ENCODE measurements at places on chromosomes 4 and X.

DNA sequence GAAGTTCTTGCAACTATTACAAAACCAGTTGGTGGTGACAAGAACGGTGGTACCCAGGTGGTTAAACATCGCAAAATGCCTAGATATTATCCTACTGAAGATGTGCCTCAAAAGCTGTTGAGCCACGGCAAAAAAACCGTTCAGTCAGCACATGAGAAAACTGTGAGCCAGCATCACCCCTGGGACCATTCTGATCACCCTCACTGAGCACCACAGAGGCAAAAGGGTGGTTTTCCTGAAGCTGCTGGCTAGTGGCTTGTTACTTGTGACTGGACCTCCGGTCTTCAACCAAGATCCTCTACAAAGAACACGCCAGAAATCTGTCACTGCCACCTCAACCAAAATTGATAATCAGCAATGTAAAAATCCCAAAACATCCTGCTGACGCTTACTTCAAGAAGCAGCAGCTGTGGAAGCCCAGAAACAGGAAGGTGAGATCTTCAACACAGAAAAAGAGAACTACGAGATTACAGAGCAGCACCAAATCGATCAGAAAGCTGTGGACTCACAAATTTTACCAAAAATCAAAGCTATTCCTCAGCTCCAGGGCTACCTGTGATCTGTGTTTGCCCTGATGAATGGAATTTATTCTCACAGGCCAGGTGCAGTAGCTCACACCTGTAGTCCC, 21.4 kb upstream of the SLC10A6 start:
- DNase-seq = no peak

- no peak for DNase-seq
These were observed 20.1 kb upstream of the CXCR3 start for GRCh38 chrX:71638409-71638808.

GRCh38 chr4:145709843-145710242, 29.9 kb downstream of the C4orf51 start:
- peak; percentile 55 for DNase-seq

GRCh38 chr4:168101026-168101425, 8.7 kb downstream of the ANXA10 start:
- DNase-seq = no peak

DNA sequence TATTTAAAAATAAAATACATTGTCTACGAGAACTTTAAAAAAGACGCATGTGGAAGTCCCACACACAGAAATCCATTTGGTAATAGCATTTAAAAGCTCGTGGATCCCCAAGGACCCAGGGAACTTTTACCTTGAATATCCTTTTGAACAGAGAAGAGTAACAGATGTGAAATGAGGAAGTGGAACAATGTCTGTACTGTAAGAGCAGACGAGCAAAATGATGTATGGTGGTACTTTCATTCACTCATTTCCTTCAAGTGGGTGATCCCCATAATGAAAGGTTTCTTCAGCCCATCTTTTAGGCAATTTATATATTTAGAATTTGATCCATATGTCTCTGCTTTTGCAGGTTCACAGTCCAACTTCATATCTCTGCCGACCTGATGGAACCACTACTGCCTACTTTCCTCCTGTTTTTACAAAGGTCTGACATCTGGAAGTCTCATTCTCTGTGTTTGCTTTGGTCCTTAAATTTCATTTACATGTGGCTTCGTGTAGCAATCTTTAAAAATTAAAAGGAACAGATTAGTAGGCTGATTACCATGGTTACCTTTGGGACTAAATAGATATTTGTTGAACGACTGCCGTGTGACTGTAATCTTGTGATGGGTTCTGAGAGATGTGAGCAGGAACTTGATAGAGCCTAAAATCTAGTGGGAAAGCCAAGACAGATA, 188.4 kb downstream of the PALLD start:
- DNase-seq = no peak

DNA sequence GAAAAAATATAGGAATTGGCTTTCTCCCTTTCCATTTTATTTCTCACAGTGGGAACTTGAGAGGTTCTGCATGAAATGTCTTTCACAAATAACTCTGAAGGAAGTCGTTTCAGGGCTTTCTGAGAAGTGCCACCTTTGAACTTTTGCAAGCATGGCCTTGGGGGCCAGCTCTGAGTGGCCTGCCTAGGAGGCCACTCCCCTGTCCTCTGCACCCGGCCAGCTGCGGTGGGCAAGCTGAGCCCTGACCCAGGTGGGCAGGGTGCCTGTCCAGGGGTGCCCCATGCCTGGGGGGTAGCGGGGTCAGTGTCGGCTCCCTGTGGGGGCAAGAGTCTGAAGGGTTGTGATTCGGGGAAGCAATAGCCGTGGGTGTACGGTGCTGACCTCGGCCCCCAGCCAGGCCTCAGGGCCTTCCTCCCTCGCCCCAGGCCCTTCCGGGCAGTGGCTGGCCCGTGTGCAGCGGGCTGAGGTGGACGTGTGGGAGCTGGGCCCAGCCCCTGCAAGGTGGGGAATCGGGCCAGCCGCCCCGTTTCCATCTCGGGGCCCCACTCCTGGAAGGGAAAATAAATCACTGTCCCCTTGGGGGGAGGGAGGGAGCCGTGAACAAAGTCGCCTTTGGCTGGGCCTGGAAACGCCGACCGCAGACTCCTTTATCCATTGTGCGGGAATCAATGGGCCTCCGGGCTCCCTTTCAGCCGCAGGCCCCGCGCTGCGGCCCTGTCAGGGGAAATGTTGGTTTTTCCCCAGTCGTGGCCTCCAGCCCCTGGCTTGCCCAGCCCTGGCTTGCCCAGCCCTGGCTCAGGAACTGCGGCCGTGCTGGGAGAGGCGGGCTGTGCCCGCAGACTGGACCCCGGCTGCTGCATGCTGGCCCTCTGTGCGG, 3.1 kb downstream of the FGFRL1 start:
- DNase-seq = no peak

DNA sequence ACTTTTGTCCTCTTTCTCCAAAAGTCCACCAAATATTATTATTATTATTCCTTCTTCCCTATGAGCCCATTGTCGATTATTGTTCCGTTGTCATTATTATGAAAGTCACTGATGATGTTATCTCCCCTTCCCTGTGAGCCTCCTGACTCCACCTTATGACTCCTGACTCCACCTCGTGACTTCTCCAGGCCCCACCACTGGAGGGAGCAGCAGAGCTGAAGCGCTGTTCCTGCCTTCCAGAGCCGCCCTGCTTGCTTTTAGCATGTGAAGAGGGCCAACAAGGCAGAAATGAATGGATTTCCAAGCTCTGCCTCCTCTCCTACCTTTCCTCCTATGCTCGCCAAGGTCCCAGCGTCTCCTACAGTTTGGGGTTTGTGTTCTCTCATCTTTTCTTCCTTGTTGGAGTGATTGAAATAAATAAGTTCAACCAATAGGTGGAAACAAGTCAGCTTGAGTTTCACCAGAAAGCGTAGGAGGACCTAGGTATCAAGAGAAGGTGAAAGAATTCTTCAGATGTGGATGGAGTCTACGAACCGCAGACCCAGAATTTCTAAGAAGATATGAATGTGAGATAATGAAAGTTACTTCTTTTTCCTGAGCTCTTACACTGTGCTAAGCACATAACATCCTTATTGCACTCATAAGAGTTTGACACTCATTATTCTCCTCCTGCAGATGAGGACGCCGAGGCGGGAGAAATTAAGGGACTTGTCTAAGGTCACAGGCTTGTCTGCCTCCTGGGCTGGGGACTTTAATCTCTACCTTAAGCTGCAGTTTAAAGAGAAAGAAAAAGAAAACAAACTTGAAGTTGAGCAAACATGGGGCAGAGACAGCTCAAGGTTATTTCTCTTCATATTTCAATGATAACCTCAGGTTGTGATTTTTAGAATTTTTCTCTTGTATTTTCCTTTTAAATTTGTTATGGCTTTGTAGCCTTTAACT, 26.1 kb downstream of the IGSF1 start:
- no peak for DNase-seq

- no peak for DNase-seq
These were observed 65.5 kb downstream of the GLRA3 start for GRCh38 chr4:174763454-174764104.

DNA sequence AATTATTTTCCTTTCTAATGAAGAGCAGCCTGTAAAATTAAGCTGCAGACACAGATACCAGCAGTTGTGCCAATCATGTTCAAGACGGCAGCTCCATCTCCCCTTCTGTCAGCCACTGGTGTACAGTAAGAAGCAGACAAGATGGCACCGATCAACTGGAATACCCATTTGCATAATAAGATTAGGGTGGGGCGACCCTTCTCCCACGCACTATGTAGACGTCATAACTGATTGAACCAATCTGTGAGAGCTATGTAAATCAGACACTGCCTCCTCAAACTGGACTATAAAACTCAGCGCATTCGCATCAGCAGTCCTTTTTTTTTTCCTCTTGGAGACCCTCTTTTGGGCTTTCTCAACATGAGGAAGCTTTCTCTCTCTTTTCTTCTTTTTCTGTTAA, 40.4 kb upstream of the INTS6L start:
- no peak for DNase-seq

- DNase-seq = peak; percentile 63
These were observed 232.5 kb upstream of the POF1B start for GRCh38 chrX:85611926-85612325.

DNA sequence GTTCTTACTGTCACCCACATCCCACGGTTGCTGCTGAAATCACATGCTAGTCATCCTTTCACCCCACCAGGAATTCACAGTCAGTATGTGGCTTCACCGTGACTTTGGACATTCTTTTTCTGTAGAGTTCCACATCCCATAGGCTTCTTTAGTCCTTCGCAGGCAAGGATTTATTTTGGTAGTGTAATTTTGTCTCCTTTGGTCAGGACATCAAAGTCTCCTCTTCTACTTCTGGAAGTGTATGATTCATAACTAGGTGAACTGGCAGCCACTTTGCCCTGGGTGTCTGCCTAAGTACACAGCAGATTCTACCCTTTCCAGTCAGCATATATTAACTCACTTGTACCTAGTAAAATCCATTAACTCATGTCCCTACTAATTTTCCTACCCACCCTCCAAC, 38.3 kb upstream of the MMAA start:
- DNase-seq = no peak

- DNase-seq = no peak
These were observed 663.4 kb upstream of the LCORL start for GRCh38 chr4:18684932-18685331.

DNA sequence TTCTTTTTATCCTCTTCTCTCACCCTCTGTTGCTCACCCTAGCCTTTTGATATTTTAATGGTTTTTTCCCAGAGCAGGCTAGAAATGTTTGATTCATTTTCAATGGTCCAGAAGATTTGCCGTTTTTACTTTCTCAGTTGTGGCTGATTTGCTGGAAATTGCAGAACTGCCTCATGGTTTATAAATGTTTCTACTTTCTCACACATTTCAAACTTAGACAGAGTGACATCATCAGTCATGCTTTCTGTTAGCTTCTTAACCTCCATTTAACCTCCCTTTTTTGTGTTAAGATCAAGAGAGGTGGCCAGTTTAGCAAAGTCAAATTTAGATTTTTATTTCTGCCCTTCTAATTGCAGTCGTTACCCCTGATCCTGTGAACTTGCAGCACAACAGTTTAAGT, 8.7 kb downstream of the RXFP1 start:
- DNase-seq = no peak

Data from NCI-H2081 (cell line).